H7 (cell line): ENCODE measurements at places on chromosomes 7 and 10. TPM values are rescaled to one million over a fixed set of nuclear protein-coding genes. Genes with fewer than 3 reads are reported as not detected.

DNA sequence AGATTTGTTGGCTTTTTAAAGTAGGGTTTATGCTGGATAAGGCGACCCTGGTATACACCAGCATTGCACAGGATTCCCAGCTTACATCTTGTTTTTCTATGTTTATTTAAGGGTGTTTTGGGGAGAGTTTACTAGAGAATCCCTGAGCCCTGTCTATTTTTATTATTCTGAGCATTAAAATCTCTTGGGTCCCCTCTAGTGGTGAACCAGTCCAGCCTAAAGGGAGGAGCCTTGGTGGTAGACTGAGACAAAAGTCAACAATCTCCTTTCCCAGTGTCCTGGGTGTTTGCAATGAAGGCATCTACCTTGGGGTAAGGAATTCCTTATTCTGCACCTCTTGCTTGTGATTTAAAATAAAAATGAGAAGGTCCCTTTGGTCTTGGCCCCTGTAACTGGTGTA lies 38.2 kb downstream of the ANTXRL start:
- no peak for DNase-seq

The KCNH2 gene
- total RNA-seq: 9.3 and 9.5 TPM in 2 replicates

DNA sequence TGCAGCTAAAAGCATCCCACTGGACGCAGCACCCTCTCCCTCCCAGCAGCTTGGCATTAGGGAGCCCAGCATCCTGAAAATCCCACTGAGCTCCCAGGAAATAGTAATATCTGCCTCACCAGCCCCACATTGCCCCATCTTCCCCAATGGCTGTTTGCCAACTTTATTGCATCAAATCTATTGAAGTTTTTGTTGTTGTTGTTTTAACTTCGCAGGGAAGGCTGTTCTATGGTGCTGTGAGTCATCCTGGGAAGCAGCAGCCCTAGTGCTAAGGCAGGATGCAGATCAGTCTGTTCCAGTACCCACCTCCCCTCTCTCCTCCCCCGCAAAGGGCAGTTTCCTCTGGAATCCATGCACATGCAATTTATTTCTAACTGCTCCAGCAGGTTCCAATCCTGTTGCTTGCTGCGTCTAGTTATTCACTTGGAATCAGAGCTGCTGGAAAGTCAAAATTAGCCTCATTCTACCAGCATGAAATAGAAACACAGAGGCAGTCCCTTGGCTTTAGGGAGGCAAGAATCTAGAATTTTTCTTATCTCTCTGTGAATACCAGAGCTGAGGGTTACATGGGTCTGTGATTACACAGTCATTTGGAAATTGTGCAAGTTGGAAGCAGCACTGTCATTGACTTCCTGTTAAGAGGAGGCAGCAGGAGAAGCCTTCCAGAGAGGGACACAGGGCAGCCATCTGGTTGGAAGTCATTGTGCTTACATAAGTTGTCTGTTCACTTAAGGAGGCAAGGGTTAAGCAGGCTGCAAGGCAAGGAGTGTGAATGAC lies 115.9 kb upstream of the CACUL1 start:
- DNase-seq: no peak

The FAM131B gene
- 11.9 and 16.9 TPM in 2 replicates for total RNA-seq

GRCh38 chr7:143023047-143023446 lies 3.9 kb downstream of the OR9A2 start:
- DNase-seq: no peak

The SND1 gene
- total RNA-seq: 196 and 205 TPM in 2 replicates

The DKK1 gene
- total RNA-seq: 1.0 and 1.3 TPM in 2 replicates

The ANKRD30A gene
- total RNA-seq: not detected in 2 replicates

DNA sequence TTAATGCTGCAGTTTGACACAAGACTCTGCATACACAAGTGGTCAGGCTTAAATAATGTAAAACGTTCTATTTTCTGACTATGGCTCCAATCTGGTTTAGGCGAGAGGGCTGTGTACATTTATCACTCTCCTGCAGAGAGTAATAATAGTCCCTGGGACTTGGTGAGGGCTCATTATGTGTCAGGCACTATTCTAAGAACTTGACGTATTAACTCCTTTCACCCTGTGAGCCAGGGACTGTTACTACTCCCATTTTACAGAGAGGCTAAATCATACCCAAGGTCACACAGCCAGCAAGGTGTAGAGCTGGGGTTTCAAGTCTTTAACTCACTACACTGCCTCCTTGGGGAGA lies 187.2 kb upstream of the LYZL2 start:
- no peak for DNase-seq

- DNase-seq: no peak
Measured at GRCh38 chr10:123651421-123652047, 14.6 kb upstream of the GPR26 start.

The RINT1 gene
- total RNA-seq: 4.4 and 5.9 TPM in 2 replicates
